AG04449 (cell line): ENCODE measurements at places on chromosomes 3 and 15.

- no peak for DNase-seq
These were observed at the start of gene YEATS2 for GRCh38 chr3:183697610-183698317. TSS of gene YEATS2 (plus strand) at chr3:183697797. CDS start at chr3:183715163, 17,366 bp downstream.

DNA sequence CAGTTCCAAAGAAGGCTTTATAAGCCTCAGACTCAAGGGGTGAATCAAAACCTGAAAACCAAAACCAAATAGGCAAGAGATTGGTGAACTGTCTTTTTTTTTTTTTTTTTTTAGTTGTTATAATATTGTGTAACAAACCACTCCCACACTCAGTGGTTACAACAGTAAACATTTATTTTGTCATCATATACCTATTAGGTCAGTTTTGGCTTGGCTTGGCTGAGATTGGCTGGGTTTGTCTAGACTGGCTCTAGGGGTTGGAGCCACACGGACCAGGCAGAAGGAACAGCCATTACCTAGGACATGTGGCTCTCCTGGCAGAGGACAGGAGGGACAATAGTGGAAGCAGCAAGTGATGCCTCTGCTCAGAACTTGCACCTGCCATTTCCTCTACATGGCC, 26.4 kb upstream of the RYR3 start:
- no peak for DNase-seq

- peak; percentile 24 for DNase-seq
These were observed 97.6 kb upstream of the STRIT1 start for GRCh38 chr3:155391104-155391503.

DNA sequence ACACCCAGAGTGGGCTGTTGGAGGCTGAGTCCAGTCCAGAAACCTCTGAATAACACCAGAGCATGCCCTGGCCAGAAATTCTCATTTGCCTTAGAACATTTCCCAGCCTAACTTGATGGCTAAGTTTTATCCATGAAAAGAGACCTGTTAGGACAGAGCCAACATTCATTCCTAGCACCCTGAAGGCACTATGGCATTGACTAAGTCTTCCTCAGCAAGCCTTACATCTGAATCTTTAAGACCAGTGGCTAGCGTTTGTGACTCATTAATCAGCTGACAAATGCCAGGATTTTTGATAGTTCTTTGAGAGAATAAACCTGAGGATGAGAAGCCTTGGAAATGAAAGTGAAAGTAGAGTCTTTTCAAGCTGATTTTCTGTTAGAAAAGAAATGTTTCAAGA, 1087.1 kb upstream of the ALCAM start:
- peak; percentile 28 for DNase-seq

DNA sequence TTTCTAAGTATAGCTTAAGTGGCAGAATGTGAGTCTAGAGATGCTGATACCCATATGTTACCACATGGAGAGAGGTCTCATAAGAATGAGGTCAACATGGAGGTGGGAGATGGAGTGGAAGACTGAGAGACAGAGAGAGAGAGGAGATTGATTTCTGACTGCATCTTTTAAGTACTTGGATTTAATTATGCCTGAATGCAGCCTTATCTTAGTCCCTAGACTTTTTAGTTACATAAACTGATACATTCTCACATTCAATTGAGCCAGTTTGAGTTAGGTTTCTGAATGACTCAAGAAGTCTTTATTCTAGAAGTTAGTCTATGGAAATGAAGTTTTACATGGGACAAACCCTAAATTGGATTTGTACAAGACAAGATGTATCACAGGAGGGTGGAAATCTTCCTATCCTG, 58.5 kb upstream of the TNFSF10 start:
- DNase-seq = no peak
